Neural crest cell (in vitro differentiated cells): ENCODE measurements at places on chromosomes 2 and 18. TPM values are rescaled to one million over a fixed set of nuclear protein-coding genes. Genes with fewer than 3 reads are reported as not detected.

CD8A gene
- 0.16 and 0.54 TPM in 2 replicates for total RNA-seq

DNA sequence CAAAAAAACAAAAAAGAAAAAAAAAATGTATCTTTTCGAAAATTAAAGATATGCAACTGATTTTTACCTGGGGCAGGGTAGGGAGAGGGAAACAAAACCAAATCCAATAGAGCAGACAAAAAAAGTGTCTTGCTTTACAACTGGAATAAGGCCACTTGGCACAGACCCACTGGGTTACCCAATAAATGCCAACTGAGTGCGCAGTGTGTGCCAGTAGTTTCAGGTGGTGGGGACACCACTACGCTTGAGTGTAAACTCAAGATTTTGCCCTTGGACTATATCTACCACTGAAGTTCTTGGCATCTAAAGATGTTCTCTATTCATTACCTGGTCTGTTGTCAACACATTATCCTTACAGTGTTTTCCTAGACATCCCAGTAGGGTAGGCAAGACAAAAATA is 16.3 kb downstream of the VPS4B start:
- DNase-seq: no peak

DNA sequence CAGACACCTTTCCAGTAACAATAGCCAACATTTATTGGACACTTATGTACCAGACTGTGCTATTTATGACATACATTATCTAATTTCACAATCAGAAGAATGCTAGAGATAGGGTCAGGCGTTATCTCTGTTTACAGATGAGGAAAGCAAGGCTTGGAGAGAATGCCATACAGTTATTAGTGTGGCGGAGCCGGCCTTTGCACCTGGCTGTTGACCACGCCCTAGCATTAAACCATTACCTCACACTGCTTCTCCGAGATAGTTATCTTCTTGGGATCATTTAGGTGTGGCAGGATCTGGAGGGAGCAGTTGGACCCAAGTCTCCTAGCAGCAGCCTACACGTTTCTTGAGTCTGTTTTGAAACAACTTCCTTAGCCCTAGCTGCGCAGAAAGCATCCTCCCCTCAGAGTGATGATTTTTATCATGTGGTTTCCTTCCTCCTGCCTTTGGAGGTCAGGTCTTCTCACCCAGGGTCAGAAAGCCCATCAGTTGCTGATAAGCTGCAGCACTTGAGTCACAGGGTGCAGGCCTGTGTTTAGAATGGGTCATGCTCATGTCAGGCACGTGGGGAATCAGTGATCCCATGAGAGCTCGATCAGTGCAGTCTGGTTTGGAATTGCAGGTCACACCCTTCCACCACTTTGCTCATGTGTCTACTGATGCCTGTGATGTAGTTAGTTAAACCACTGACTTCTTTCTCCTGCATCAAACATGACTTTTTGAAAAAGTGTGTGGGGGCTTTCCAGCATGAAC is 118.2 kb downstream of the SPTBN1 start:
- no peak for DNase-seq

DNA sequence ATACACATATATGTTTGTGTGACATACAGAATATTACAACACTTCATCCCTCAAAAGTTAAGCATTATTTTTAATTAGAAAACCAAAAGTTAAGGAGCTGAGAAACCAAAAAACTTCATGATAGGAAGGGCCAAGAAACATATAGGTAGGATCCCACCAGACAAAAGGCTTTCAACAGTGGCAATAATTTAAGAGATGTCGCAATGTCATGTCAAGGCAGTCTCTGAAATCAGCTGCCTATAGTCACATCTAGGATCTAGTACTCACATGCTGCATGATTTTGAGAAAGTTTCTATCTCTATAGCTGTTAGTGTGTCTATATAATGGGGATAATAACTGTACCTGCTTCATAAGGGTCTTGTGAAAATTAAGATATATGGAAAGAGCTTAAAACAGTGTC is 72.7 kb downstream of the SPIRE1 start:
- DNase-seq: no peak

GRCh38 chr18:79056827-79057367 is 12.3 kb upstream of the ATP9B start:
- no peak for DNase-seq

EML6 gene
- 7.4 and 8.1 TPM in 2 replicates for total RNA-seq

ZNF142 gene
- 50.0 and 58.2 TPM in 2 replicates for total RNA-seq

LRATD1 gene
- 3.0 and 3.6 TPM in 2 replicates for total RNA-seq

DNA sequence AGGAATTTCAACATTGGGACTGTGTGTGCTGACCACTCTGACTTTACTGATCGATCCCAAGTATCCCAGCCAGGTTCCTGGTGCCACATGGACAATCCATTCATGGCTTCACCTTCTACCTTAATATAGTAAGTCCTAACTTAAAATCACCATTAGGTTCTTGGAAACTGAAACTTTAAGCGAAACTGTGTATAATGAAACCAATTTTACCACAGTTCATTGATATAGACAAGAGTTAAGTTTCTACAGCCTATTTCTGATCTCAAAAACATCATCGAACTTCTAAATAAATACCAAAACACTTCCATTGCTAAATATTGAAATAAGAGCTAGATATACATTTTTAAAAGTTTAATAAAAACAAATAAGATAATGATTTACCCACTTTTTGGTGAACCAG is 4.4 kb upstream of the EXOC6B start:
- no peak for DNase-seq

SULT1C2 gene
- 0.19 TPM in 1 of 2 replicates, not detected in the other for total RNA-seq

GPR45 gene
- total RNA-seq: 0.30 TPM in 1 of 2 replicates, not detected in the other

DNA sequence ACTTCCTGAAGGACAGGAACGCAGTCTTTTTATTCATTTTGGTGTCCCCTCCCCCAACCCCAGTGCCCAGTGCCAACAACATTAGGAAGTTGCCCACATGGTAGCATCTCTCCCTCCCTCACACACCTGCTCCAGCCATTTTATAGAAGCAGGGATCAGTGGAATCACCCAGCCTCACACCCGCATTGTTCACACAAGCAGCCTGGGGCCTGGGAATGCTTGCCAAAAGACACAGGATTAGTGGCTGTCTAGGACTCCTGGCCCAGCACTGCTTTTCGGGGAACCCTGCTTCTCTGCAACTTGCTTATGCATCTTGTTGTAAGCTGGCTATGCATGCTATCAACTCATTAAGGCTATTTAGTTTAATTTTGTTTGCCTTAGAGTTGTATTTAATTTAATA is 17.9 kb downstream of the TMEM37 start:
- DNase-seq: no peak
